ENCODE measurements at places on chromosomes 5 and 9.

- DNase-seq = peak; percentile 40
Measured at GRCh38 chr9:92564982-92565381, 29.2 kb upstream of the ECM2 start.

DNA sequence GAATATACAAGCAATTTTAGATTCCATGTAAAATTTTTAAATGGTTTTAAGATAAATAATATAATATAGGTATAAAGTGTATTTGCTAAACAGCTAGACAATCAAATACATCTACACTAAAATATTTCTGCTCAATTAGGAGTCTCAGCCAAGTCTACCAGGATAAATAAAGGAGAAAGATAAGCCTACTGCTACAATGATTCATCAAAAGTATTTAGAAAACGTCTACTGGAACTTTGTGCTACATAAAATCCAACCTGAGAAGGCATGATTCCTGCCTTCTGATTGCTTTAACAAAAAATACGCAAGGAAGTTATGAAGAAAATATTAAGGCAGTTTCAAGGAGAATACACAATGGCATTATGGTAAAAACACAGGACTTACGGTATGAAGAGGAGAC is 570.6 kb downstream of the EFNA5 start:
- DNase-seq = no peak

- peak; percentile 46 for DNase-seq
Measured at GRCh38 chr9:73183917-73184861, 32.5 kb downstream of the ANXA1 start.

- DNase-seq = no peak
Measured at GRCh38 chr9:121178676-121179372, 22.8 kb downstream of the RAB14 start.

- DNase-seq = peak; percentile 53
Measured at GRCh38 chr5:151005950-151006576, 14.3 kb upstream of the GPX3 start.

- peak; percentile 27 for DNase-seq
Measured at GRCh38 chr5:150734579-150735384, 24.0 kb downstream of the DCTN4 start.

DNA sequence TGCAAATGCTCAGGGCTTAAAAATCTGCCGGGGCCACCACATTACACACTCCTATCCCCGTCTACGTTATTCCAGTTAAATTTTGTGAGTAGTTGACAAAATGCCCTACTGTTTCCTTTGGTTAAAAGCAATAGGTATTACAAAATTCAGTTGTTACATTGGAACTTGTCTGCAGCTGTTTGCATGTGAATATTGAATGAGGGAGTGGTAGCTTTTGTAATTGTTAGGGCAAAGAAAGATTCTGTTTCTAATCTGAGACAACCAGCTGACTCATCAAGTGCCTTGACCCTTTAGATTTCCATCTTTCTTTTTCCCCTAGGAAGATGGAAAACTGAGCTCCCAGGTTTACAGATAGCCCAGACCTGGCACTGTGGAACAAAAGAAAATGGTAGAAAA is 30.2 kb downstream of the MAML1 start:
- peak; percentile 82 for DNase-seq

DNA sequence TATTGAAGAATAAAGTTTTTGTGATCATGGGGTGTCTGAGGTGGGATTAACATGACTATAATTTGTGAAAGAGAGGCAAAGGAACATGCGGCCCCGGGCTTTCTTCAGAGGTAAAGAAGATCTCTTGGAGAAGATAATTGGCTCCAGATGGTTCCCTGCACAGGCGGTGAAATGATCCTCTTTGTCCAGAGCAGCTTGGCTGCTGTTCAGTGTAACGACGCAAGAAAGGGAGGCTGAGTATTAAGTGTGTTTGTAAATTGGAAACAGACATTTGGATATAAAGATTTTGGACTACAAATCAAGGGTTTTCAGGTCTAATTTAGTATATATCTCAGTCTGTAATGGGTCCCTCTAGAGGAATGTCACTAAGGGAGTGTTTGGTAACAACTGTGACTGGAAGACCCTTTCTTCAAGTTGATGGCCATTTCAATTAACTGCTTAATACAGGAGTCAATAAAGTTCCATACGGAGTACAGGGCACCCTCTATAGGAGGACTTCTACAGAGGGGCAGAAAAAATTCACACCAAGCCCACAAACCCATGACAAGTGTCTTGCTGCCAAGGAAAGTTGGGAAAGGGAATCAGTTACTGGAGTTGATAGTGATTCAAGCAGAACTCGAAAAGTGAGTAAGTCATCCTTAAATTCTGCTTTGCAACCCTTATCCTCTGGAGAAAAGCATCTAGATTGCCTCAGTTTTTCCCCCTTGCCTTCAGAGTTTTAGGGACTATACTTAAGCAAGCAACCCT is 4.1 kb downstream of the EQTN start:
- DNase-seq = no peak

DNA sequence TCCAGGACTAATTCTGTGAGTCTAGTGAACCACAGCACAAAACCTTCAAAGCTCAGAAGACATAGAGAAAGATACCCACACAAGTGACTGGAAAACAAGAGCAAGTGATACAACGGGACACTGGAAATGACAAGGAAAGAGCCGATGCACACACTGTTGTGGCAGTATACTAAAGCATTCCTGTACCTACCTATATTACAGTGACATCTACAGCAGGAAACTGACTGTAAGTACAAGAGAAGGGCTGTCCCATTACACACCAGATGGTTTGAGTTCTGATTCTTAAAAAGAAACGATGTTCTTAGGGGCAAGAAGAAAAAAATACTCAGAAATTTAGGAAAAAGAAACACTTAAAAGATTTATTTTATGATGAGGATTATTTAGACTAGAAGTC is 18.5 kb downstream of the TMEM245 start:
- no peak for DNase-seq

GRCh38 chr9:90251316-90251715 is 391.3 kb downstream of the DIRAS2 start:
- no peak for DNase-seq

DNA sequence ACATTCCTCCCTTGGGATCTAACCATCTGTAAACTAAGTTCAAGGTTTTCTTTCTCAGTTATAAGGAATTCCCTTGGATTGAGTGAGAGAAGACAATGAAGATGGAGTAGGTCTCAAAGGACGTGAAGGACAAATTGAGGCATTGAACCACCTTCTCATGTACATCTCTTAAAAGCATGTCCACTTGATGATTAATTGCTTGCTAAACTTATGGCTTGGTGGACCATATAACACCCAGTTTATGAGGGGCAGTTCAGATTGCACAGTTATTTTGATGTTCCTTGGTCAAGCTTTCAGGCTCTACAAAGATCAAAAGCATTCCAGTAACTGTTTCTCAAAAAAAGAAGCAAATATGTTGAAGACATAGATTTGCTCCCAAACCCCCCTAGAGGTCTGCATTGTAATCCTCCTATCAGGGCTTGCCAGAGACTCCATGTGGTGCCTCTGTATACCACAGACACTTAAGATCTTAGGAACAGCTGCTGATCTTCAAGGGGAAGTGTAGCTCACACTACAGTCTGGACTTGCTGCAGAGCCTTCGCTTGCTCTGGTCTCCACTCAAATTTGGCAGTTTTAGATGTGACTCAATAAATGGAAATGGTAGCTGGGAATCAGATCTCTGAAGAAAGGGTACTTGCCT is 56.9 kb upstream of the ALDH1A1 start:
- peak; percentile 68 for DNase-seq

DNA sequence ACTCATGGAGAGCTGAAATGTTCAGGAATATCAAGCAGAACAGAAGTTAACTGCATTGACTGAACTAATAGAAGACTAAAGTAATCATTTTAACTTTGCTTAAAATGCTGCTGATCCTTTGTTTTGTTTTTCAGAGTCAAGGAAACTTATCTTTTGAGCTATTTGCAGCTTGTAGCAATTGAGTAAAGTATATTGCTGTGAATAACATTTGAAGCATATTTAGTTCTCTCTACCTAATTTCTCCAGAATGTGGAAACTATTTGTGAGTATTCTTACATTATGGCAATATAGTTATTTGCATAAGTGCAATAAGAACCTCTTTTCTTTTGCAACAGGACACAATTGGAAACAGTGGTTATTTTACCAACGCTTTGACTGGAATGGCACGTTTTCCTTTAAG is 5.3 kb upstream of the SOX30 start:
- no peak for DNase-seq

DNA sequence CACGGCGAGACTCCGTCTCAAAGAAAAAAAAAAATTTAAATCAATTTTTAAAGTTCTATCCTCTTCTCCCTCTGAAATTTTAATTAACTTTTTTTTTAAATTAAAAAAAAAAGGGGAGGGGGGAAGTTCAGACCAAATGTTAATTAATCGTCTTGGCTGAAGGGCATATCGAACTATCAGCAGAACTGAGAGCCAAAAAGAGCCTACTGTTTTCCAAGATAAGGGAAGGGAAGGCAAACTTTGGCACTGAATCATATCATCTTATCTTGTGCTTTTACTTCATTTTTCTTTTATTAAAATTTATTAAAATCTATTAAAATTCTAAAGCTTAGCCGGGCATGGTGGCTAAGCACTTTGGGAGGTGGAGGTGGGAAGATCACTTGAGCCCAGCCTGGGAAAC is 45.9 kb upstream of the MTMR12 start:
- DNase-seq = no peak

DNA sequence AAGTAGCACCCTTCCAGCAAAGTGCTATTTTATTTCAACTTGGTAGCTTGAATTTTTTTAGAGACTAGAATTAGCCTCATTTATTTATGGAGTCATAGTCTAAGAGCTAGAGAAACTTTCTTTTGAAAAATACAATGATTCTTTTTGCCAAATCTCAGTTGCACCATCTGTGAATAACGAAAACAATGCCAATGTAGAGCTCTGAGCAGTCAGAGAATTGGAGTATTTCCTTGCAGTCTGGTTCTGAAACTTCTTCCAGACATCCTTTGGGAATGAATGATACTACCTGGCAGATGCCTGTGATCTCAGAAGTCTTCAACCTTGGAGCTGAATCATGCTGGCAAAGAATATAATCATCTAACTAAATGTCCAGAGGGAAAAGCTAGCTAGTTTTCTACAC is 511.5 kb upstream of the CYLC2 start:
- DNase-seq = no peak

- no peak for DNase-seq
Measured at GRCh38 chr5:157203417-157203816, 22.8 kb downstream of the ITK start.

- no peak for DNase-seq
Measured at GRCh38 chr5:176765687-176766086, 44.7 kb upstream of the UNC5A start.

GRCh38 chr9:110058304-110058953 is 149.5 kb downstream of the C9orf152 start:
- DNase-seq = peak; percentile 57

DNA sequence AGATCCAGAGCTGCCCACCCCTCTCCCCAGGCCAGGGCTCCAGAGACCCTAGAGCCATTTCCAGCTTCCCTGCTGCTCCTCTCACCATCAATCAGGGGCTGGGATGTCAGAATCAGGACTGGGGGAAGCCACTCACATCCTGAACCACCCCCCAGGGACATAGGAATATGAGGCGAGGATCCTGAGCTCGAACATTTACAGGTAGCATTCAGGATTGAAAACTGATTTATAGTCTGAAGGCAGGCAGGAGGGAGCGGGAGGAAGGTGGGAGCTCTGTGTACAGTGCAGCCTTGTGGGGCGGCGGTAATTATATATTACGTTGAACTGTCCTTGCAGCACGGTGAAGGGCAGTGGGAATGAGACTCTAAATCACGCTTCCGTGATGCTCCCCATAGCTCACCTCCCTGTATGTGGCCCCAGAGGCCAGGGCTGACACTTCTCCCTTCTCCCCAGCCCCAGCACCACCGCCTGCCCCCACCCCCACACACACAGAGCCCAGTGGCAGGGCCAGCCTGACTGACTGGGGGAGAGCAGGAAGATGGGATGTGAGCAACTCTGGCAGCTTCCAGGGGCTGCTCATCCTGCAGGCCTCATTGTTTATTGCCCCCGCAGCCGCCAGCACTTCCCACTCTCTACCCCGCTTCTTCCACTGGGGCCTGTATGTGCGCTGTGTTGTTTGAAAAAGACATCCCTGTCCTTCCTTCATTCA is 76.0 kb upstream of the HSPA9 start:
- no peak for DNase-seq

GRCh38 chr5:54930736-54931135 is 54.7 kb downstream of the ESM1 start:
- no peak for DNase-seq

DNA sequence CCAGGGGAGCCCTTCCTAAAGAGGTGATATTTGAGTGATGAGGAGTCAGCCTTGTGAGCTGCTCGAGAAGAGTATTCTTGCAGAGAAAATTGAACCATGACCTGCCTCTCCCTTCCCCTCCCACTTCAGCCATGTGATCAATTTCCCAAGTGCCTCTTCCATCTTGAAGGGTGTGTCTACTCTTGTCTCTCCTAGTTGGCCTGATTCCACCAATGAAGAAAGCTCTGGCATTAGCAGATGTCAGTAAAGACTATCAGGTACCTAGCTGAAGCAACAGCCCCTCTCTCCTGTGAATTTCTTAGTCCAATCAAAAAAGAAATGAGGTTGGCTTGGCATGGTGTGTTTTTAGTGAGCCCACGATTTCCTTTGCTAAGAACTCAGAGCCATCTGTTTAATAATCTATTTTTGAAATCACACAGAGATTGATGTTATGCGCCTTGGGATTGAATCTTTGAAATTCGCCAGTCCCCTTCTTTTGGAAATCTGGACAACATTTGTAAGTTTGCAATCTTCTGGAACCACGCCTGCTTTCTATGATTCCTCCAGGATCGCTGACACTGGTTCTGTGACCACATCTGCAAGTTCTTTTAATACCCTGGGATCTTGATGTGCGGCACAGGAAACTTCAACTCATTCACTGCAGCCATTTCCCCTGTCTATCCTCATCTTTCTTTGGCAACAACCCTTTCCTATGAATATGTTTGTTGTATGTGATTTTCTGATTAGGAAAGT is 404.6 kb downstream of the DMRT2 start:
- DNase-seq = no peak

GRCh38 chr5:122295138-122295537 is 16.9 kb upstream of the SNCAIP start:
- no peak for DNase-seq

- no peak for DNase-seq
Measured at GRCh38 chr5:149936044-149936699, 8.4 kb downstream of the PDE6A start.

- no peak for DNase-seq
Measured at GRCh38 chr9:32136700-32137339, 247.6 kb upstream of the ACO1 start.

DNA sequence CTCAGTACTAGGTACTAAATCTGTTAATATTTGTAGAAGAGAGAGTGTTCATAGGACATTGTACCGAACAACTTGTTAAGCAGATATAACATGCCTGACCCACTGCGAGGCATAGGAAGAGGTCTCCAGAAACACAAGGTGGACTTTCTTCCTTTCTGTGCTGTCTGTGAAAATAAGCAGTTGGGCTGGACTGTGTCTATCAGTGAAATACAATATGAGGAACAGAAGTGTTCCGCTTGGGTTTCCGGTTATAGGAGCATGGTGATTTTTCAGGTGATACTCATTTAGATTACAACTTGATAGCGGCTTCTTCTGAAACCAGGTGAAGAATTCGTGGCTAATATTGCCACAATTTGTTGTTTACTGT is 60.9 kb upstream of the TLR4 start:
- no peak for DNase-seq

Data from LHCN-M2 (cell line).